ENCODE measurements at places on chromosomes 11 and 22.

DNA sequence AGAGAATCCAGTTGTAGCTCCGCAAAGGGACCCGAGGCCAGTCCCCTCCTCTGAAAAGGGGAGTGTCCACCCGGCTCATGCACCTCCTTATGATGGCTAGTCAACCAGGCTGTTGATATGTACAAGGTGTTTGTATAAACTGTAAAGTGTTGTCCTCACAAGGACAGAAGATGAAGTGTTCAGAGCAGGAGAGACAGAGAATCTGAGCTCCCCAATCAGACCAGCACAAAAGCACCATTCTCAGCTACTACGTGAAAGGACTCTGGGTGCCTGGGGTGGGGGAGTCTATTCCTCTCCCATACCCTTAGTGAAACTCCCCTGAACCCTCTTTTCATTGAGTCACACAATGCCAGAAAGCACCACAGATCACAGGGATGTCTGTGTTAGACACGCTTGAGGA is 49.4 kb downstream of the MN1 start:
- DNase-seq, result no peak

GRCh38 chr22:41775976-41776375 is 24.5 kb upstream of the CCDC134 start:
- no peak for DNase-seq

DNA sequence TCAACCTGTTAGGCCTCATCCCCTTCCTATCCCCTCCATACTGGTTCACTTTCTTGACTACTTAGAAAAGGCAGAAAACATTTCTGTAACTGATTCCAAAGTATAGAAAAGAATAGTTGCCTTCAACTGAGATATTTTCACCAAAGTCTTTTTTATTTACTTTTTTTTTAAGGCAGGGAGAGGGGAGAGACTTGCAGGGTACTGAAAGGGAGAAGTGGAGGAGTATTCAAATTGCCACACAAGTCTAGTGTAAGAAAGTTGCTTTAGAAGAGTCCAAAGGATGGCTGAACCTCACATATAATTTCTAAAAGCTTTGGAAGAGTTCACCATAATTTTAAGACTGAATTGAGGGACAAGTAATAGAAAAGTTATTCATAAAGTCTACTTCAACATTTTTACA is 6.3 kb downstream of the PHF21A start:
- DNase-seq, result no peak

DNA sequence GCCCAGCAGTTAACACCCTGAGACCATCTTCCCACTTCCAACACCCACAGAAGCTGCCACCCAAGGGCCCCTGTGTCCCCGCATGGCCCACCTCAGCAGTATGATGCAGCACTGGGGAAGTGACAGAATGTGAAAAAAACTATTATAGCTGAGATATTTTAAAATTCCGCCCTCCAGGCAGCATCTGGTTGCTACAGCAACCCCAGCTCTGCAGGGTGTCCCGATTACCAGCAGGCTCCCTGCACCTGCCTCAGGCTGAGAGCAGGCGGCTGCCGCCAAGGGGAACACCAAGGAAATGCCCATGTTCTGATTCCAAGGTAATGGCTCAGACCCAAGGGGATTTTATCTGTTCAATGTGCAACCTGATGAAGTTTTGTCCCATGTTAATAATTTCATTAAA is 10.5 kb upstream of the TMEM121B start:
- DNase-seq, result no peak

All from esophagus muscularis mucosa (tissue), 4 donors.